Fibroblast of skin of scalp (primary cell): ENCODE measurements at places on chromosomes 5 and 9.

- DNase-seq: no peak
These were observed 52.4 kb upstream of the TRAF1 start for GRCh38 chr9:120978987-120979386.

- DNase-seq: peak; percentile 70
These were observed at the start of gene CDH18 for GRCh38 chr5:19987612-19988361. CDH18 (minus strand) TSS chr5:19988200; CDS start chr5:19838986, 149,214 bp downstream.

GRCh38 chr5:36531401-36531800, 75.0 kb upstream of the SLC1A3 start:
- no peak for DNase-seq

DNA sequence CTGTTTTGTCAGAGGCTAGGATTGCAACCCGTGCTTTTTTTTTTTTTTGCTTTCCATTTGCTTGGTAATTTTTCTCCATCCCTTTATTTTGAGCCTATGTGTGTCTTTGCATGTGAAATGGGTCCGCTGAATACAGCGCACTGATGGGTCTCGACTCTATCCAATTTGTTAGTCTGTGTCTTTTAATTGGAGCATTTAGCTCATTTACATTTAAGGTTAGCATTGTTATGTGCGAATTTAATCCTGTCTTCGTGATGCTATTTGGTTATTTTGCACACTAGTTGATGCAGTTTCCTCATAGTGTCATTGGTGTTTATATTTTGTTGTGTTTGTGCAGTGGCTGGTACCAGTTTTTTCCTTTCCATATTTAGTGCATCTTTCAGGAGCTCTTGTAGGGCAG, 36.2 kb upstream of the TAF11L2 start:
- no peak for DNase-seq

DNA sequence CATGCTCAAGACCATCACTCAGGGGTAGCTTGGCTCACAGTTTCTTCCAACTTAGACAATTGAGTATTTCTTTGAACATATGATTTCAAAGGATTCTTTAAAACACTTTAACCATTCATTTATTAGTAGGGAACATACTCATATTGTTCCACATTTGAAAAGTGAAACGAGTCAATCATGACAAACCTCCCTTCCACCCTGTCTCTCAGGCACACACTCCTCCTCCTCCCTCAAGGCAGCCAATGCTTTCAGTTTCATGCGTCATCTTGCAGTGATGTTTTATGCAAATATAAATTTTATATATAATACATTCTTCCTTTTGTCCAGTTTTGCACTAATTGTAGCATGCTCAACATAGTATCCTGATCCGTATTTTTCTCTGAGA, 126.0 kb upstream of the BOD1 start:
- no peak for DNase-seq

- DNase-seq: peak; percentile 36
These were observed 37.3 kb upstream of the POMT1 start for GRCh38 chr9:131465401-131465800.

GRCh38 chr9:34651876-34652601, at the start of gene IL11RA:
IL11RA (plus strand) TSS chr9:34652185; CDS start chr9:34655218, 3,033 bp downstream.
- DNase-seq: peak; percentile 91

- no peak for DNase-seq
These were observed 10.8 kb upstream of the RLN2 start for GRCh38 chr9:5315187-5315923.

GRCh38 chr5:177425196-177425800, 1.2 kb upstream of the GRK6 start:
- DNase-seq: no peak

DNA sequence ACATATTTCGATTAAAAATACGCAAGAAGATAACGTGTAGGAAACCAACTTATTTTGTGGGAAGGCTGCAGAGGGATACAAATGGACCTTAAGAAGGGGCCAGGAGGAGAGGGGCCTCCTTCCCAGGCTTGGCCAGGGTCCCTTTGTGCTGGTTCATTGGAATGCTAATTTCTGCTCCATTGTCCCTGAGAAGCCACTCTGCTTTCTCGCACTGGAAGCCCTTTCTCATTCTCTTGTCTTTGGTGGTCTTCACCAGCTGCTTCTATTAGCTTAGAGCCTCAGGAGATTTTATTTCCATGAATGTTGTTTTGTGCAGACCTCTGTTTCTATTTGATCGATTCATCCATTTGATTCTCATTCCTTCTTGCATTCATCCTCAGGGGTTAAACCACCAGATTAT, 325.4 kb downstream of the TMEM38B start:
- no peak for DNase-seq

DNA sequence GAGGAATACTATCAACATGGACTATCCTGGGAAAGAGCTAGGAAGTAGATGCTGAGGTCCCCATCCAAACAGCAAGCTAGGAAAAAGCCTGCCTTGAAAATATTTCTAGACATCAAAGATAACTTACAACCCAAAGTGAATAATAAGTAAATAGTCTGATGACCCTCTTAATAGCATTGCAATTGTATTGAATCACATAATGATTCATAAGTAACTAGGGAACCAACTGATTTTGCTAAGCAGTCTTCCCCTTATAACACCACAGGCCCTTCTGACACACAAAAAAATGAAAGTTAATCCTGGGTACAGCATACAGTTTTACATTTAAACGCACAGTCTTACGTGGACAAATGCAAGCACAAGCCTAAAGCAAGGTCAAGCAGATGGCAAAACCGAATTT, 199.3 kb downstream of the RFK start:
- DNase-seq: peak; percentile 33

DNA sequence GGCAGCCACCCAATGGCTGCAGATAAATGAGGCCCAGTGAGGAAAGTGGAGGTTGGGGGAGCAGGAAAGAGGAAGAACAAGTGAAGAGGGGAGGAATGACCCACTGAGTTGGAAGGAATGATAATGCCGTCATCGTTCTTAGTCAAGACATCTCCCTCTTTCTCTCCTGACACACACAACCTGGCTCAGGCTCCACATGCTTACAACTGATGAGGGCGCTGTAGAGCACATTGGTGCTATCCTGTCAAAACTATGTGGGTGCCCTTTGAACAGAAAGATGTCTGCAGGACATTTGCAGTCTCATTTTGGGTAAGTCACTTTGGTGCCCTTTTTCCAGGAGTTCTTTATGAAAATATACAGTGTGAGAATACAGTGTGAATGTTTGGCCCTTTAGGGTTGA, 5.9 kb downstream of the IFNW1 start:
- no peak for DNase-seq

- DNase-seq: no peak
These were observed 252.7 kb downstream of the EFNA5 start for GRCh38 chr5:107418071-107418470.

DNA sequence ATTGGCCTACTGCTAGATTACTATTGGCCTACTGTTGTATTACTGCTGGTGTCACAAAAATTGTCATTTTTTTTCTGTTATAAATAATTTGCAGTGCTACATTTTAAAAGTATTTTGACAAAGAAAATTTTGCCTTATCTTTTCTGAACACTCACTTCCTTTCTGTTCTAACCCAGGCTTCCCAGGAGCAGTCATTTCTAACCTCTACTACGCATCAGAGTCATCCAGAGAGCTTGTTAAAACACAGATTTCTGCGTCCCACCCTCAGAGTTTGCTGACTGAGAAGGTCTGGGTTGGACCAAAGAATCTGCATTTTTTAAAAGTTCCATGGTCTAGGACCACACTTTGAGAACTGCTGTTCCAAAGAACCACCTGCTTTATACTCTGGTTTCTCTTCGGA, 306.1 kb downstream of the GLIS3 start:
- DNase-seq: no peak

DNA sequence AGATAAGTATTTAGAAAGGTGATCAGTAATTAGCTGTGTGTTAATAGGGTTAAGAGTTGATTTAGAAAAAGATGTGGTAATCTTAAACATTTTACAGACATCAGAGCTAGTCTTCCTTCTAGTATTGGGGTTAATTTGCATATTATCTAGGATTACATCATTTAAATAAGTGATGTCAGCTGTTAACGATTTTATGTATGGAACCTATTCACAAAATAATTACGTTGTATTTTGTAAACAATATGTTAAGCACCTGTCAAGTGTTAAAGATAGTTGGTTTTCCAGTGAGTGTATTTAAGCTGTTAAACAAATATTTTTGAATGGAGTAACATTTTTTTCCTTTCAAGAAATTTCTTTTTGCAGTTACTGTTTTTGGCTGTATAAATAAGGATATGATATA, 2.2 kb downstream of the DCP2 start:
- no peak for DNase-seq

DNA sequence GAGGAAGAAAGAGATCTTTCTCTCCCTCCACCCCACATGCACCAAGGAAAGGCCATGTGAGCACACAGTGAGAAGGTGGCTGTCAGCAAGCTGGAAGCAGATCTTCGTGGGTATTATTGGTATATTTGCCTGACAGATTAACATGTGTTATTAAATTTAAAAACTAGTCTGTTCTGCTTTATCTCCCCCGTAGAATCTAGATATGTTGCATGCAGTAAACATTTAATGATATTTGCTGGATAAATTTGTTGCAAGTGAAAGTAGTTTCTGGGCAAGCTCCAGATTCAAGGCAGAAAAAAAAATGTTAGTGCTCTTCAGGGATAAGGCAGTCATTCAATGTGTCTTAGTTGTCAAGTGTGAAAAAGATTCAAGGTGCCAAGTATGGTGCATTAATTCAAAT, 215.0 kb upstream of the TAS2R1 start:
- DNase-seq: no peak

DNA sequence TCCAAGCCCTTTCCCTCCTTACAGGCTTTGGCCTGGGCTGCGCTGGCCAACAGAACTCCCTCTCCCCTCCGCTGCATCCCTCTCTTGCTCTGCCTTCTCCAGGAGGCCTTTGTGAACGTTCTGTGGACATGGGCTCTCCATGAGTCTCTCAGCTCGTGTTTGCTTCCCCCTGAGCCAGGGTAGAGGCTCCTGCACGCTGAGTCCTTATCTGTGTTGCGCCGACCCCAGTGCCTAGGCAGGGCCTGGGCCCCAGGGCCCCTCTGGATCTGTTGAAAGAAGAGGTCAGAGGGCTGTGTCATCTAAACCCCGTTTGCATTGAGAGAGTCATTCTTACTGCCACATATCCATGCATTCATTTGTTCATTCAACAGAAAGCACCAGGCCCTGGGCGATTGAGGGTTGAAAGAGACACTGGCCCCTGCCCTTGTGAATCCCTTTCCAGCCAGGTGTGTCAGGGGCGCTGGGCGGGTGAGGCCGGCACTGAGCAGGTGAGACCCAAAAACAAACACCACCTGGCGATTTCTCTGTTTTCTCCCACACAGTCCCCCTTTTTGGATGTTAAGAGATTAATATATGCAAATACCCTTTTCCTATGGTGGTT, 111.2 kb upstream of the IER5L start:
- DNase-seq: no peak

DNA sequence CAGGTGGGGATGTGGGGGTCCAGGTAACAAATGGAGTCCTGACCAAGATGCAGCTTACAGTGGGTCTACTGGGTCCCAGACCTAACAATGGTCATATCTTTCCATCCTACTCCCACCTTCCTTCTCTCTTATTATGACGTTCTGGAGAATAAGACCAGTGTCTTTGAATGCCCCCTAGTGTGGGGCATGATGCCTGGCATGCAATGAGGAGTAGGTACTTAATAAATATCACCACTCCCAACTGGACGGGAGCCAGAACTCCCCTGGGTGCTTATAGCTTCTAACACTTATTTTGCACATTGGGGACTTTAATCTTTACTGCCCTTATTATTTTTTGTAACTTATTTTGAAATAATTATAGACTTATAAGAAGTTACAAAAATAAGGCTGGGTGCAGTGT, 98.2 kb downstream of the NDFIP1 start:
- DNase-seq: no peak

GRCh38 chr5:17860660-17861315, 226.5 kb downstream of the TAF11L14 start:
- peak; percentile 44 for DNase-seq

DNA sequence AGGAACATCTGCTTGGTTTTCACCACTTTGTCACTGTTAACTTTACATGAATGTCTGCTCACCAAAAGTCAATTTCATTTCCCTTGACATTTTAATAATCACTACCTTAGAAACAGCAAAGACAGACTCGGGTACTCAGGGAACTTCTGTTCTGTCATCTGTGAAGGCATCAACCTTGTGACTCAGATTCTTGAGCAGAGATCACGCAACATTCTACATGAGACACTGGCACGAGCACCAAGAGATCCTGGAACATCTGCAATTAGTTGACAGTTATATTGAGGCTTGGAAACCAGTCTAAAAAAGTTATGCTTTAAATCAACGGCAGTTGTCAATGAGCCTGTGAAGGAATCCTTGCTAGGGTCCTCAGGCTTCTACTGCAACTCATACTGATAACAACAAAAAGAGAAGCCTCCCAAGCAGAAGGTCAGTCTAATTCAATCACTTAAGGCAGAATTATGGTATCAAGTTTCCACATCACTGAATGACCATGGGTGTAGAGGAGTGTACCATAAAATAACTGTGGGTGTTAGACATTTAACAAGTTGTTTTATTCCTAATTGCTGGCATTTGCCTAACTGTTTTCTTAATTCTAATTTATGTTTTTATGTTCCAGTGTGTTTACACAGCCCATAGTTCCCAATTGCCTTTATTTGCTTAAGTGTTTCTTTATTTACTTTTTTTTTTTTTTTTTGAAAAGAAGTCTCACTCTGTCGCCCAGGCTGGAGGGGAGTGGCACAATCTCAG, 3.3 kb upstream of the PBX3 start:
- DNase-seq: peak; percentile 67

- DNase-seq: no peak
These were observed 140.6 kb downstream of the ERCC6L2 start for GRCh38 chr9:96015876-96016686.

DNA sequence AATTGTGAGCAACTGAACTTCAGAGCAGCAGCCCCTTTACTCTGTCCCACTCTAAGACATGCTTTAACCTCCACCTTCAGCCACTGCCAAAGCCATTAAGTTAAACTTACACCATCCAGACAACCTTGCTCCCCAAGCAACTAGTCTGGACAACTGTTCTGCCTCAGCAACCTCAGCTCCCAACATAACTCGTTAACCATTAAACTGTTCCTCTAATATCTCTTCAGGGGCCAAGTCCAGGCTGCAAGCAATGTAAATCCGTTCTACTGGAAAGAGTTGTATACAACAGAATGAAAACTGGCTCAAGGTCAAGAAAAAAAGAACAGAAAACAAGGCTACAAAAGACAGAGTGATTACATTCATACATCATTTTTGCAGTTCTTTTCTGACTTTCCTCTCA, 131.7 kb upstream of the TARS1 start:
- no peak for DNase-seq
